ENCODE measurements at places on chromosomes 12 and 14.

DNA sequence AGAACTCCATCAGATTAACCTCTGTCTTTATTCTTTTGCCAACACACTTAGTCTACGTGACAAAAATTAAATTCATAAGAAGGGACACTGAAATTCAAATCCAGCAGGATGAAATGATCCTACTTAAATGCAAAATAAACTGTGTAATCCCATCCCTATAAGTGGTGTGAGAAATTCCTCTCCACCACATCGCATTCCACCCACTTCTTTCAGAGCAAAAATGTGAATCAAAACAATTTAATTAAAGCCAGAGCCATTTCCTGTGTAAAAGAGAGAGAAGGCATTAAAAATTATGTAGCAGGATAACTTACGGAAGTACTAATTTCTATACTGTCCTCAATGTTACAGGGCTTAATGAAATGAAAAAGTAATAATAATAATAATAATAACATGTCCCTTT, 844.3 kb downstream of the GALC start:
- DNase-seq: no peak

GRCh38 chr12:94710933-94711332, 60.6 kb upstream of the TMCC3 start:
- DNase-seq: no peak

- DNase-seq: no peak
These were observed 28.5 kb downstream of the ACTR6 start for GRCh38 chr12:100229036-100229635.

DNA sequence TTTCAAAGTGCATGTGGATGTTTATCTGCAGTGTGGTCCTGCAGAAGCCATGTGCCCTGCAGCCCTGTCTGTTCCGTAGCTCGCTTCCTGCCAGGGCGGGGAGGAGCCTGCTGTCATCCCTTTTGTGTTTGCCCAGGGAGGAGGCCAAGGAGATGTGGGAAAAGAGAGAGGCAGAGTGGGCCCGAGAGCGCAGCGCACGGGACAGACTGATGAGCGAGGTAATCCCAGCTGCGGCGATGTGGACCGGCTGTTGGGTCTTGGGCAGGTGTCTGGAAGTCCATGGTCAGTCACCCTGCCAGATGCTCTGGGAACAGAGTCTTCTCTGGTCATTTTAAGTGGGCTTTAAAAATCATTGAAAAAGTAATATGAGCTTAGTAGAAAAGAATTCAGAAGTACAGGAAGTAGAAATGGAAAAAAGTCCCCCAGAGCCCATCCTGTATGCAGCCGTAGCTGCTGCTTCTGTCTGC, 12.8 kb downstream of the TCHP start:
- DNase-seq: no peak

- no peak for DNase-seq
These were observed 266.5 kb downstream of the PAWR start for GRCh38 chr12:79424109-79424721.

GRCh38 chr14:103385929-103386712, 906 bp downstream of the MARK3 start:
- DNase-seq: peak; percentile 6

DNA sequence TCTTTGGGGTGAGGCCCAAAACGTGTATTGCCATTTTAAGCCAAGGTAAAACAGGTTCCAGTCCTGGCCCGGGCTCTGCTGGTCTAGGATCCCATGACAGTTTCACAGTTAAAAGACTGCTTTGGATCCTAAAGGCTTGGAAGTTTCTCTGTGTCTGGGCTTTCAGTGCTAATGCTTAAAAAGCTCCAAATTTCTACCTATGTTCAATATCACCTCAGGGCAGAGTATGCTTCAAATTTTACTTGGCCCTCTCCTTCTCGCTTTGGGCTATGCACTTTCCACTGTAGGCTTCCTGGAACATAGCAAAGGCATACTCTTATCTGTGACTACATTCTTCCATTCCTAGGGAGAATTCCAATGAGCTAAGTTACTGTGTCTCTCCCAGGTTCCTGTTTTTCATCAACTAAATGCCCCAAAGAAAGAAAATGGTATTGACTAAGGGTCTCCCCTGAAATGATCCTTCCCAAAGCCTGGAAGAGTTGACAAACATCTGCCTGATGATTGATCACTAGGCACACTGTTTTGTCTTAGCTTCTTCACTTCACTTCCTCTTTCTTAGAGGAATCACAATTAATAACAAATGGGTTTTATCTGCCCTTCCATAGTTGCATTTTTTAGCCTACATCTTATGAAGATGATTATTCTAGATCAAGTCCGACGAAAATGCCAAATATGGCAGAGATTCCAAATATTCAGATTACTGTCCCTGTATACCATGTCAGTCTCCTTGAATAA, 79.4 kb downstream of the TMTC2 start:
- DNase-seq: no peak

GRCh38 chr12:13141686-13142085, 38.2 kb upstream of the GSG1 start:
- no peak for DNase-seq

DNA sequence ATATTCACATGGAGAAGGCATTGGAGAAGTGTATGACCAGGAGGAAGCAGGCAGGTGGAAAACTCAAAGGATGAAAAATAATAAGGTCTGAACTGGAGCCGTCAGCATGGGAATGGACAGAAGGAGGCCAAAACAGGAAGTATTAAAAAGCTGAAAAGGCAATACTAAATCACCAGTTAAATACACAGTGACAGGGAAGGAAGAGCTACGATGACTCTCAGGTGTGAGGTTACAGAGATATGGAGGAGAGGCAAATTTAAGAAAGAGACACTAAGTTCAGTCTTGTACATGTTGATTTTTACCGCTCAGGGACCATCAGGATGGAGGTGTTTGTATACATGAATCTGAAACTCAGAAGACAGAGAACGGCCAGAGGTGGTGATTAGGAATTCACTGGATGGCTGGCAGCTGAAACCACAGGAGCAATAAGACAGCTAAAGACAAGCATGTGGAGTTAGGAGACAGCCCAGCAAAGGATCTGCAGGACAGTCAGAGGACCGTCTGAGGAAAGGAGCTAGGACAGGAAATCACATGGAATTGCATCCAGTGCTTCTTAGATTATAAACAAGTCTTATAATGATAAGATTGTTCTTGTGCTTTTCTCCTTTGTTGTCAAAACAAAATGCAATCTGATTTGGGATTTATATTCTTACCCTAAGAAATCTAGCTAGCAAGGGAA, 33.9 kb upstream of the CDKN3 start:
- DNase-seq: no peak

DNA sequence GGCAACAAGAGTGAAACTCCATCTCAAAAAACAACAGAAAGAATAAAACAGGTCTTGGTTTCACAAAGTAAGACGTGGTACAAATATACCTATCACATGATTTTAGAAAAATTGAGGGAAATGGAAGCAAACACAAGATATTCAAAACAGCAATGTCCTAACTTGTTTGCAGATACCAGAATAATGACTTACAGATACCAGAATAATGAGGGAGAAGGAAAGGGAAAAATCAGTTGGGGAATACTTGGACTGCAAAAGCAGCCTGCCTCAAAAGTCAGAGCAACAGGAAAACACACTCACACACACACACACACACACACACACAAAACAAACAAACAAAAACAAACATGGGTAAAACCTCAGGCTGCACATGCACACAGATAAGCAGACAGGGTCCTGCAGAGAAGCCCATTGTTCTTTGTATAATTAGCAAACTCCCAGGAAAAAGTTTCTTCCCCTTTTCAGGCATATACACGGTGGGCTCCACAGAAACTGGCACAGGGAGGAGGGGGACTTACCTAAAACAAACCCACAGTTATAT, 65.7 kb upstream of the CAPRIN2 start:
- DNase-seq: no peak

- no peak for DNase-seq
These were observed 25.8 kb downstream of the DACT1 start for GRCh38 chr14:58663494-58664111.

DNA sequence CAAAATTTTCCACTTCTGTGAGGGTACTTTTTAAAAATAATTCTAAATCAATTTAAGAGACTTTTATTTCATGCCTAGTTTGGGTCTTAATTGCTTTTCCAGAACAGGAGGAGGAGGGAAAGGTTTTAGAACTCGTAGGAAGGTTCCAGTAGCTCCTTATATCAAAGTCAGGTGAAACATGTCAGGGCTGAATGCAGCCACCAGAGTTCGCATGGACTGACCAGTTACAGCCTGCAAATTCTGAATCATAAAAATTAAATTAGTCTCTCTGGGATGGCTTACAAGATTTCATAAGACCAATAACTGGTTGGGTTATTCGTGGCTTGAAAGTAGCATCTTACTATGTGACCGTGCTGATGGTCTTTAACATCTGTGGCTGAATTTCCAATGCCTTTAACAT, 397 bp downstream of the BDKRB1 start:
- no peak for DNase-seq

DNA sequence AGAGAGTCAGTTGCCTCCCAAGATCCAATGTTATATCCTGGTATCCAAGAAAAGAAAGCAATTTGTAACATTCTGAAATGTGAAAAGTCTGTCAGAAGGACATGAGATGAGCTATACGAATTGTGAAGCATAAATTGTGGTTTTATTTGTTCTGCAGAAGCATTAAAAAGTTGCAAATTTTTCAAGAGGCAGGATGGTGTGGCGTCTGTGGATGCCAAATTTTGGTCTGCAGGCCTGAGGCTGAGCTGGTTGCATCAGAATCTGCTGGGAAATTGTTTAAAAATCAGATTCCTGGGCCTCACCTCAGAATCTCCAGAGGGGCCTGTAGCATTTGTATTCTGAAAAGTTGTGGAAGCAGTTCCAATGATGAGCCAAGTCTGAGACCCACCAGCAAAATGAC, 284.7 kb downstream of the NUAK1 start:
- DNase-seq: no peak

- DNase-seq: no peak
These were observed 150.0 kb upstream of the CRY1 start for GRCh38 chr12:107243341-107243740.

DNA sequence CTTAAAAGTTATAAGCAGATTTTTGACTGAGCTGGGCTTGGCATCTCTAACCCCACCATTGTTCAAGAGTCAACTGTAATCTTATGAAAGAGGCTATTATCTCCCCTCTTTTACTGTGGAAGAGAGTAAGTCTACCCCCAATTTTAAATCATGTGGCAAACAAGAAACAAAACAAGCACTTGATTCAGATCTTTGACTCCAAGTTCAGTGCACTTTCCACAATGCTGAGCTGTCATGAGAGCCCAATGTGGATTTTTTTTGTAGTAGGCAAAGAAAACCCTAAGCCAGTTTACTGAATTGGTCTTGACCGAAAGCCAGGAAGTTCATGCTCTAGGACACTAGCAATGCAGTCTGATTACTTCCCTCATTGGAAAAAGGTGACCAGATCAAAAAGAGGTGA, 306.2 kb downstream of the GALC start:
- DNase-seq: no peak

DNA sequence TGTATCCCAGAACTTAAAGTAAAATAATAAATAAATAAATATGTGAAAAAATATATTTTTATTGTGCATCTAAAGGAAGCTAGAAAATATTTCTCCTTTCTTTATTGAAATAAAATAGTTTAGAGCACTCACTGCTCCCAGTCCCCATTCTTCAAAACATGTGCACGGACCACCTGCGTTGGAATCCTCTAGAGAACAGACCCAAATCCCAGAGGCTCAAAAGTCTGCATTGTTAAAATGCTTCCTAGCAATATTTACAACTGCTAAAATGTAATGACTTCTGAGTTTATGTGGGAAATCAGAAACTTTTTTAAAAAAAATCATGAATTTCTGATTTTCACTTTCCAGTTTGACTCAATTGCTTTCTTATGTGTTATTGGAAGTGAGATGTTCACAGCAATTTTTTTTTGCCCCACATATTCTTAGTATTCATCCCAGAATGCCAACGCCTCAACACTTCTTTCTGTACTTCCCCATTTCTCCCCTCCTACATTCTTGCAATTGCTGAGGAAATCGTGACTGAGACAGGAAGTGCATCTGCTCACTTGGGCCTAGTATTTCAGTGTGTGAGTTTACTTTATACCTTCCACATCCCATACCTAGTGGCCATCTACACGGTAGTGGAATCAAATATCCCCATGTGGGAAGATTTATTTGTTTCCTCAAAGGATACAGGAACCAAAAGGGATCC, 116.0 kb upstream of the FLRT2 start:
- DNase-seq: no peak

- DNase-seq: no peak
These were observed 33.1 kb upstream of the ETFBKMT start for GRCh38 chr12:31626270-31626995.

- DNase-seq: peak; percentile 26
These were observed 220.6 kb upstream of the OR4E1 start for GRCh38 chr14:21894003-21894897.

GRCh38 chr12:108102363-108102762, 26.7 kb upstream of the WSCD2 start:
- no peak for DNase-seq

- no peak for DNase-seq
These were observed 436.0 kb upstream of the FBXO33 start for GRCh38 chr14:39868251-39868650.

GRCh38 chr12:75981247-75982168, 50.1 kb downstream of the PHLDA1 start:
- no peak for DNase-seq

DNA sequence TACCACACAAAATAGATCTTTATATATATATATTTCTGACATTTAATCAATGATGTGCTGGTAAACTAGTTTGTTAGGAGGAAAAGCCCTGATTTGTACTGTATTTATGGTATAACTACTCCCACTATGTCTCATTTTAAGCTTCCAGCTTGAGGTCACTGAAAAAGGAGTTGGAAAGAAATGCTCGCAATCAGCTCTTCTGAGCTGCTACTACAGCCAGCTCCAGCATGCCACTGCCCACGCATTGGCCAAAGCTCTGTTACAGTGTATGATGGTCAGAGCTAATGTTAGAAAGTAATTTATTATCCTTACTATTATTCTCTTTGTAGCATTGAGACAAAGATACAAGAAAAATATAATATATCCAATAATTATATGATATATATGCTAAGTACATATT, 55.0 kb upstream of the PCED1B start:
- DNase-seq: no peak

GRCh38 chr12:94767956-94768355, 117.6 kb upstream of the TMCC3 start:
- no peak for DNase-seq

DNA sequence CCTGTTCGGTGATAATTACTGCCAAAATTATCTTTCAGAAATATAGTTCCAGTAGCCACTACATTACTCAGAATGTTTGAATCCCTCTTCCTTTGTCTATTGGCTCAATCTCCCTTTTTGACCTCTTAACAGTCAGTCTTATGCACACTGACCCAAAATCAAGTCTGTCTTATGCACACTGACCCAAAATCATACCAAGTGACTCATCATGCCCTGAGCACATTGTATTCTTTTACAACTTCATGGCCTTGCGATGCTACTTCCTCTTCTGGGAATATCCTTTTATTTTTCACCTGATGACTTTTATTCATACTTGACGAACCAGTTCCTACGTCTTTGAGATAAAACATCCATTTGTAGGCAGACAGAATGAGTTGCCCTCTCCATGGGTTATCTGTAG, 182.3 kb downstream of the NPAS3 start:
- no peak for DNase-seq

GRCh38 chr12:121167232-121167820, 34.6 kb downstream of the P2RX7 start:
- DNase-seq: no peak

All from stimulated activated CD8-positive, alpha-beta memory T cell treated with anti-CD3 and anti-CD28 coated beads, Interleukin-7, amount 100 ng/mL, for 4 hours (primary cell).